ENCODE measurements at places on chromosomes 2 and 18.

GRCh38 chr2:126656431-126657147, 631 bp downstream of the GYPC start:
- no peak for DNase-seq

GRCh38 chr18:67805261-67805660, 288.7 kb upstream of the DSEL start:
- no peak for DNase-seq

DNA sequence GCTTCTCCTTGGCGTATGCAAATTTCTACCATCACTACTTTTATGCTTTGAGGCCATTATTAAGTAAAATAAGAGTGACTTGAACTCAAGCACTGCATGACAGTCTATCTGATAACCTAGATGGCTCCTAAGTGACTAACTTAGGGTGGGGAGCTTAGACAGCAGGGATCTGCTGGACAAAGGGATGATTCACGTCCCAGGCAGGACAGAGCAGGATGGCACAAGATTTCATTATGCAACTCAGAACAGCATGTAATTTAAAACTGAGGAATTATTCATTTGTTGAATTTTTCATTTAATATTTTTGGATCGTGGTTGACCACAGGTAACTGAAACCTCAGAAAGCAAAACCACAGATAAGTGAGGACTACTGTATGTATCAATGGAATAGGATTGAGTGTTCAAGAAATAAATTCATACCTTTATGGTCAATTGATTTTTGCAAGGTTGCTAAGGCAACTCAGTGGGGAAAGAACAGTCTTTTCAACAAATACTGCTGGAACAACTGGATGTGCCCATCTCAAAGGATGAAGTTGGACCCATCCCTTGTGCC, 115.3 kb downstream of the MBD2 start:
- no peak for DNase-seq

- DNase-seq, result no peak
These were observed 103.4 kb upstream of the ITGA6 start for GRCh38 chr2:172323861-172324597.

Measured in esophagus squamous epithelium (tissue), 5 donors.